ENCODE measurements at places on chromosomes 3 and 15. TPM values are rescaled to one million over a fixed set of nuclear protein-coding genes. Genes with fewer than 3 reads are reported as not detected.

Gene SLCO2A1
- 18.5 TPM for polyA plus RNA-seq

GRCh38 chr3:153028381-153028780, 133.6 kb upstream of the RAP2B start:
- DNase-seq: no peak

DNA sequence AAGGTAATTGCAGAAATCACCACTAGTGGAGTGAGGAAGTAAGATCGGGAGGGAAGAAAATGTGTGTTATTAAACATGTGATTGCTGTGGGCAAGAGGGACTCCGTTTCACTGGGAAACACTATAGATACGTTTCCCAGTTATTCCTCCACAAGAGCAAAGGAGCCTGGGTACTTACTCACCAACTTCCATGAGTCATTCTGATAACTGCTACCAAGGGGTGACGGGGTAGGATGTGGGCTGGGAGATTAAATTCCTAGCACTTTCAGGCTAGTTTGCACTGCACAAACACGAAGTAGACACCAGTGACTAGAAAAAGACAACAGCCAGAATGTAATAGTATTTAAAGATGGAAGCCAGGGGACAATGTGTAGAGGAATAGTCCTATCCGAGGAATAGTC, 812.9 kb upstream of the CFAP20DC start:
- DNase-seq: no peak

GRCh38 chr3:16897254-16897926, 12.6 kb downstream of the PLCL2 start:
- no peak for DNase-seq

DNA sequence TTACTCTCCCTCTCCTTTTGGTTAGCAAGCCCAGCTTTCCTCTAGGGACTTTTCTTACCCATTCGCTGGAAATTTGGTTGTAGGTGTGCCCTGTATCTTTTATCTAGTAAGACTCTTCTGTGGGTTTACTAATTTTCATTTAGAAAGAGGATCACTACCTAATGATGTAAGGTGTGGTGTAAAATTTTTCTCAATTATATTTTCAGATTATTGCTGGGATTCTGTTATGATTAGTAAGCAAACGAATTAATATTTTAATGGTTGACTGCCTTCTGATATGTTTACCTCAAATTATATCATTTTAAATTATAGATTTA, 28.5 kb downstream of the PLCL2 start:
- DNase-seq: no peak

DNA sequence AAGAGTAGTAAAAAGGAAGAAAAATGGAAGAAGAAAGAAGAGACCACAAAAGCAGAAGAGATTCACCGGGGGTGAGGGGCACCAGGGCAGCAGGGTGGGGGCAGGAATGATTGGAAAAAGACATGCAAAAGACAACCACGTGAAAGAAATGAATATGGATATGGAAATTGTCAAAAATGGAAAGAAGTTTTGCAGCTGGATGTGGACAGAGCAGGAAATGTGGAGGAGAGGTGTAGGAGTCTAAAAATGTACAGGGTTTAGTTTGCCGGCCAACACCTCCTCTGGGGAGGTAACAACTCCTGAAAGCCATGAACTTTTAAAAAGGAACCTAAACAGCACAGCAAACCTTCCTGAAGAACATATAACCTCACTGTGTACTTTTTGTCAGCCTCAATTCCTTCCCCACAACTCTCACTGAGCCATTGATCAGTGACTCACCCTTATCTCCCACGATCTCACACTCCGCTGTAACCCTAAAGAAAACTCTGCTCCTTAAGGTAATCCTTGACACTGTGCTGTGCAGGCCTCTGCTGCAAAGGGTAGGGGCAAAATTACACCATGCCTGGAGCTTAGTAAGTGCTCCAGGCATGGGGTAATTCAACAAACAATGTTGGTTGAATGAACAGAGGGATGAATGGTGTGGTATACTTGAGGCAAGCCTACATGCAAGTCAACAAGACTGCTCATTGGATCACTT, 100.2 kb upstream of the BOC start:
- DNase-seq: no peak

- DNase-seq: no peak
These were observed 110.8 kb downstream of the BBX start for GRCh38 chr3:107633327-107634098.

All from left renal cortex interstitium (tissue), 4 donors.